ENCODE measurements at places on chromosomes 7 and 10.

- no peak for DNase-seq
These were observed 52.1 kb downstream of the RBM17 start for GRCh38 chr10:6140965-6141295.

DNA sequence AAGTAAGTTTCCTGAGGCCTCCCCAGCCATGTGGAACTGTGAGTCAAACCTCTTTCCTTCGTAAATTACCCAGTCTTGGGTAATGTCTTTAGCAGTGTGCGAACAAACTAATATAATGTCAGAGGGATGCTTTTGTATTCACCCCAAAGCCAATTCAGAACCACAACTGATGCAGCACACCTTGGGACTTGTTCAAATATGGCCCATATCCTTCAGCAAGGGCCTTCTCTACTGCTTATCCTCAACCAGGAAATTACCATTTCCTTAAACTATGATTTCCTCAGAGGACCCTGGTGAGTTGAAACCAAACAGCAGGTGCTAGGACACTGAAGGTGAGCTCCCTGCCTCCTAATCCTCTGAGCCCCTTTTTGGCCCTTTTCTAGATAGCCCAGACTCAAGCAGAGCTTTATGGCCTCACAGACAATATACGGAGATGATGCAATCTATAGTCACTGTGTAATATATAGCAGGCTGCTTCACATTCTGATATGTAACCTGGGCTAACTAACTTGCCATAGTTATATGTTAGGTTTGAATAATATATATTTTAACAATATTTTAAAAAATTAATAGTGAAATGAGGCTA is 15.2 kb downstream of the SRI start:
- DNase-seq: no peak

GRCh38 chr10:72764151-72764550 is 72.2 kb downstream of the MCU start:
- no peak for DNase-seq

DNA sequence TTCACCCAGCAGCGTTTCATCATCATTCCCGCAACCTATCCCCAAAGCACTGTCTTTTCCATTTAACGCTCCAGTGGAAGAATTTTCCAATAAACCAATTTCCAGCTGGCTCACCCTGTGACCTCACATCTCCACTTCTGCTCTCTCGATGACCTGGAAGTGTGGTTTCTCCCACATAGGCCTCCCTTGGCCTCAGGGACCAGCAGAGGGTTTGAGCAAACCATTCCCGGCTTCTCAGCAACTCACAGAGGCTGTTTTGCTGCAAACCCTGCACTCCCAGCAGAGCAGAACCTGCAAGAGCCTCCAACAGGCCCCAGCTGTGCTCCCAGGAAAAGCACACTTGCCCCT is 523.0 kb upstream of the FOXK1 start:
- no peak for DNase-seq

DNA sequence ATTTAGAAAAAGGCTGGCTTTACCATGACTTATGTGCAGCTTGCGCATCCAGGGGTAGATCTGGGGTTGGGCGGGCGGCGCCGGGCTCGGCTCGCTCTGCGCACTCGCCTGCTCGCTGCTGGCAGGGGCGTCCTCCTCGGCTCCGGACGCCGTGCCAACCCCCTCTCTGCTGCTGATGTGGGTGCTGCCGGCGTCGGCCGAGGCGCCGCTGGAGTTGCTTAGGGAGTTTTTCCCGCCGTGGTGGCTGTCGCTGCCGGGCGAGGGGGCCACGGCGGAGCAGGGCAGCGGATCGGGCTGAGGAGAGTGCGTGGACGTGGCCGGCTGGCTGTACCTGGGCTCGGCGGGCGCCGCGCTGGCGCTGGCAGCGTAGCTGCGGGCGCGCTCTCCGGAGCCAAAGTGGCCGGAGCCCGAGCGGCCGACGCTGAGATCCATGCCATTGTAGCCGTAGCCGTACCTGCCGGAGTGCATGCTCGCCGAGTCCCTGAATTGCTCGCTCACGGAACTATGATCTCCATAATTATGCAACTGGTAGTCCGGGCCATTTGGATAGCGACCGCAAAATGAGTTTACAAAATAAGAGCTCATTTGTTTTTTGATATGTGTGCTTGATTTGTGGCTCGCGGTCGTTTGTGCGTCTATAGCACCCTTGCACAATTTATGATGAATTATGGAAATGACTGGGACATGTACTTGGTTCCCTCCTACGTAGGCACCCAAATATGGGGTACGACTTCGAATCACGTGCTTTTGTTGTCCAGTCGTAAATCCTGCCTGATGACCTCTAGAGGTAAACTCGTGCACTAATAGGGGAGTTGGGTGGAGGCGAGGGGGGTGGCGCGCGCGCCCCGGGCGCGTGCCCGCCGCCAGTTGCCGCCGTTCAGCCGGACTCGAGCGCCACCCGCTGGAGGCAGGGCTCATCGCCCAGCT is at the start of gene HOXA5:
Gene HOXA5 (minus strand): TSS at position 659 of the 927 bp plus-strand sequence. CDS start 74 bp downstream, at position 585.
- peak; percentile 64 for DNase-seq

- no peak for DNase-seq
These were observed 177.2 kb upstream of the DKK1 start for GRCh38 chr10:52136921-52137320.

DNA sequence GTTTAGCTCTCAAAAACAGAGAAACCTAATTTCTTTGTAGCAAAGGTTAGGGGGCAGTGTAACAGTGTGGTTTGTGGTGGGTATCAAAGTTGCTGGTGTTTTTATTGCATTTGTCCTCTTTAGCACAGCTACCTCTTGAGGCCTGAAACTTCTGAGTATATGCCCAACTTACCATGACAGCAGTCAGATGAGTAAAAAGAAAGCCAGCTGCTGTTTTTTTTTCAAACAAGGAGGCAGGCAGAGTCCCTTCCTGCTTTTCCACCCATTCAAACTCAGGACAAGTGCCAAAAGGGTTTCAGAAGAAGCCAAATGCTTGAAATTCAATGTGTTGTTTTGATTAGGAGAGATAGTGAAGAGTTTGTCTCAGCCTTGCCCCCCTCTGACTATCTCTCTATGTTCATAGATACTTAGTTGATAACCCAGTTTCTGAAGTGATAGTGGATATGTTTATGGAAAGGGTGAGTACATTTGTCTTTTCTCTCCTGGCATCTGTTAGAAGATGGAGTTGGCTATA is 23.1 kb downstream of the GBF1 start:
- no peak for DNase-seq

- DNase-seq: no peak
These were observed 158.9 kb downstream of the ELMO1 start for GRCh38 chr7:37289781-37290180.

GRCh38 chr7:29510028-29510427 is 53.6 kb upstream of the PRR15 start:
- no peak for DNase-seq

DNA sequence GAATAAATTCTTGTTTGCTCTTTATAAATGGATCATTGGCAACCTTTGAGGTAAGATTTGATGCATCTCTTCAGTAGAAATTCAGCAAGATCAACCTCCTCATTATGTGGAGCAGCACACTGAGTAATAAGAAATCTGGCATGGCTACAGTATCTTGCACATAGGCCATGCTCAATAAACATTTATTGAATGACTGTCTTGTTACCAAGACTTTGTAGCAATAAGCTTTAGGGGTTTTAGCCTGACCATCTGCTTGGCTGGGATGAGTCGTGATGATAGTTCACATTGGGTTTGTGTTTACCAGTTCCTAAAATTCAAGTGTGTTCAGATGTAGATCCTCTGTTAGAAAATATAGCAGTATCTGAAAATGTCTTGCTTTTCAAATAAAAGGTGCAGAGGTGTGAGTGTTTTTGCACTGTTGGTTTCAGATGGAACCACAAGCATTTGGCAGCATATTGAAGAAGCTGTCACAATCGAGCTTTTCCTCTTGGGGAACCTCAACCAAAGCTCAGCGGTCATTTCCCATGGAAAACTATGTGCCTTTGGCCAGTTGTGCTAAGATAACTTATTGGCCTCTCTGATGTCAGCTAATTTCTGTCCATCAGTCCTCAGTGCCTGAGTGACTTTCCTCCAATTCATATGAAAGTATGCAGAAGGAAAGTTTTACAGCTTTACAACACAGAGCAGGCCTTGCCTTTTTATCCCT is 442.6 kb downstream of the GFRA1 start:
- no peak for DNase-seq

DNA sequence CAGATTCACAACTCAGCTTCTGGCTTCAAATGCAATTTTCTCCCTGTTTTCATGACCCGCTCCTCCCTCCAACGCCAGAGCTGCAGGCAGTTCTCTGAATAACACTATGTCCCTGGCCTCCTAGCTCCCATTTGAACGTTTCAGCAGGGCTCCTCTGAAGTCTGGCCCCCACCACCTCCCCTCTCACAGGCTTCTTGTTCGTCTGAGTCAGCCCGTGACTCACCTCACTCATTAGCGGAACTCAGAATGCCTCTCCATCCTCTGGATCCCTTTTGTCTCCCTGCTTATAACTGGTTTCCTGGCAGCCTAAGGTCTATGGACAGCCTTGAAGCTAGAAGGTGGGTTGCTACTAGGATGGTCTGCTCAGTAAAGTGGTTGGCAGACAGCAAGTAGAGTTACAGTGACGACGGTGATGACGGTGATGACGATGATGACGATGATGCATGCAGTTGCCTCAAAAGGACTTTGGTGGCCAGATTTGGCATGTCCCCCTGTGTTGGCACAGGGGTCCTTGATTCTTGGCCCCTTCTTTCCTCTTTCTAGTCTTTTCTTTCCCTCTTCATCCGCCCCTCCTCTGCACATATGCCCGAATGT is 83.3 kb upstream of the MKLN1 start:
- DNase-seq: no peak

Data from neural crest cell (in vitro differentiated cells).